NCI-H187 treated with DMSO at 0.1 percent for 48 hours (cell line): ENCODE measurements at places on chromosomes 2 and 18.

DNA sequence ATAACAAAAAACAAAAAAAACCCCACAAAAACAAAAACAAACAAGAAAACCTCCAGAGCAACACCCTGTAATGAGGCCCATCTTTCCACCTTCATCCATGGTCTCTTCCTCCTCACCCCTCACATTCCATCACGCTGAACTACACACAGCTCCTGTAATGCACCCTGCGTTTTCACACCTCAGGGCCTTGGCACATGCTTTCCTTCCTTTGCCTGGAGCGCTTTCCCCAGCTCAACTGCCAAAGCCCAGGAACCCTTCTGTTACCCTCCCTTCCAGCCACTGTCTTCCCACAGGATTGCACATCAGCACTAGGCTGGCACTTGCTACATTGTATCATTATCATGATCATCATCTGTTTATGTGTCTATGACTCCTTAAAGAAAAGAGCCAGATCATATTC, 29.4 kb downstream of the TMEM247 start:
- DNase-seq = no peak

GRCh38 chr2:64186699-64187605, 42.7 kb upstream of the PELI1 start:
- no peak for DNase-seq

- no peak for DNase-seq
Observed at GRCh38 chr18:32668956-32669355, 103.9 kb downstream of the KLHL14 start.

GRCh38 chr18:45343365-45343764, 271.9 kb upstream of the SLC14A2 start:
- no peak for DNase-seq

GRCh38 chr2:233974530-233975071, 57.4 kb downstream of the TRPM8 start:
- no peak for DNase-seq

- no peak for DNase-seq
Observed at GRCh38 chr18:22471546-22472131, 53.9 kb upstream of the CTAGE1 start.

DNA sequence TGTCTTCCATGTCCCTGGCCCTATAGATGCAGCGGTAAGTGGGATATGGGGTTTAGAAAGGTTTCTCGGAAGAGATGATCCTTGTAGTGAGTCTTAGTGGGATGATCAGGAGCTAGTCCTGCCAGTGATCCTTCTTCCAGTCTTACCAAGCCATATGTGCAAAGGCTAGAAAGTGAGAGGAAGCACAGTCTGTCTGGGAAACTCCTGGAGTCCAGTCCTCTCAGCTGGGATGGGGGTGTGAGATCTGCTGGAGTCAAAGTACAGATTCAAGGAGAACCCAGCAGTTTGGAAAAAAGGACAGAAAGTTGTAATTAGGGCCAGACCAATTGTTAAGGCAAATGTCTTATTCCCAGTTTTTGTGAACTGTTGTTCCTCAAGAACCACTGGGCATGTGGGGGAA, 83.3 kb downstream of the LIMS1 start:
- DNase-seq = no peak

DNA sequence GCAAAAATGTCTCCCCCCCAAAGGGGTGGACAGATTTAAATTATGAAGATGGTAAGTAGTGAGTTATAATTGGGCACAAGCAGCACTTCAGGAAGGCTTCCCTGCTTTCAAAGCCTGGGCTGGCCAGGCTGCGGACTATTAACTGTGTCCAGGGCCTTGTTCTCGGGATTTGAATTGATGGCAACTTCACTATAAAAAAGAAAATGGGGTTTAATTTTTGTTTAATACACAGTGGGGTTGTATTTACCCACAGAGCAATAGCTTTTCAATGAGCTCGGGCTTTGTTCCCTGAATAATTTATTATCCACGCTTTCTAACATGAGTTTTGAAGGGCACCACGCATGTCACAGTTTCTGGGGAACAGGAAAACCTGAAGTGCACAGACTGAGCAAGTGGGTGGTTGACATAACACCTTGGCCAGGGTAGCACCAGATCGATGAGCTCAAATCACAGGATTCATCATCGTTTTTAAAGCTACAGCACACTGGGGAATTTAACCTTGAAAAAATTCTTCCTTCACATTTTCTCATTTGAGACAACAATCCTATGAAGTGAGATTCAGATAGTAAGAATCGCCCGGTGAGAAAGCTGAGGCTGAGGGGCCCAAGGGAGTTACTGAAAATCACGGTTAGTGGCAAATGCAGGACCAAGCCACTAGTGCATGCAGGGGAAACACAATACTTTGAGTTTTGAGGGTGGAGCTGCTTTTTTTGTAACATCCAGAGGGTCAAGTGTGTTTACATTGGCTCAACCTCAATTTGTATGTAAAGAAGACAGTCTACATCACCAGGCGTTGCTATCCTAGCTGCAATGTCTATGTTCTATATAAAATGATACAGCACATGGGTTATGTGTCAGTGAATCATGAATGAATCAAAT, 28.9 kb upstream of the LMAN1 start:
- peak; percentile 34 for DNase-seq

- DNase-seq = no peak
Observed at GRCh38 chr18:43115076-43115921, at the start of gene RIT2. Gene RIT2 (minus strand): TSS chr18:43115685.

DNA sequence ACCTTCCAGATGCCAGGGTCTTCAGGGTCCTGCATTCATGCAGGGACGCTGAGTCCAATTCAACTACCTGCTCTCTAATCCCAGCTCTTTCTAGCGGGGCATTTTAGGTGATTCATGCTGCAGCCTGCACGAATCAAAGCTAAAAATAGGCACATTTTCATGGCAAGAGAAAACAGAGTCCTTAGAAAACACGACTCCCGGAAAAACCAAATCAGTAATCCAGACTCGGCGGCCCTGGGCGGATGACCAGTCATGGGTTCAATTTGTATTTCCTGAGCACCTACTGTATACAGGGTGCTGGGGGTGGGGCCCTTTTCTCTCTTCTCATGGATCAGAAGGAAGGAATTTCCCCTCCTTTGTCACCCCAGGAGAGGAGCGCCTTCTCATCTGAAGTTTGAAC, 64.4 kb downstream of the LONRF2 start:
- no peak for DNase-seq

GRCh38 chr18:58552057-58552461, 76.8 kb downstream of the ALPK2 start:
- DNase-seq = no peak

- DNase-seq = no peak
Observed at GRCh38 chr18:28875059-28875458, 698.1 kb upstream of the CDH2 start.

GRCh38 chr18:10391506-10391905, 62.9 kb upstream of the APCDD1 start:
- no peak for DNase-seq

DNA sequence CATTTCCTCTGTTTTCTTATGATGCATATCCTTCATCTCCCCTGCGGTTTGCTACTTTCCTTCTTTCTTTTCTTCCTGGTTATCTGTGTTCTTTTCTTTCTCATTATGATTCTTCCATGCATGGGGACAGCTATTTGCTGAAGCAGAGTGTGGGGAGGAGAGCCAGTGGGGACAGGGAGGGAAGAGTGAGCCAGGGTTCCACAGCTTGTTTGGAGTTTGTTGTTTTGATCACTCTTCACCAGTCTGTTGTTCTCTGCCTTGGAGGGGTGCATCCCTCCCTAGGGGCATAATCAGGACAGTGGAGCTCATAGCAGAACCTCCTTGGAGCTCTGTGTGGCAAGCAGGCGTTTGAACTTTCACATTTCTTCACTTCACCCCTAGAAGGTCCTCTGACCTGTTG, 68.0 kb downstream of the ADAM23 start:
- DNase-seq = no peak

DNA sequence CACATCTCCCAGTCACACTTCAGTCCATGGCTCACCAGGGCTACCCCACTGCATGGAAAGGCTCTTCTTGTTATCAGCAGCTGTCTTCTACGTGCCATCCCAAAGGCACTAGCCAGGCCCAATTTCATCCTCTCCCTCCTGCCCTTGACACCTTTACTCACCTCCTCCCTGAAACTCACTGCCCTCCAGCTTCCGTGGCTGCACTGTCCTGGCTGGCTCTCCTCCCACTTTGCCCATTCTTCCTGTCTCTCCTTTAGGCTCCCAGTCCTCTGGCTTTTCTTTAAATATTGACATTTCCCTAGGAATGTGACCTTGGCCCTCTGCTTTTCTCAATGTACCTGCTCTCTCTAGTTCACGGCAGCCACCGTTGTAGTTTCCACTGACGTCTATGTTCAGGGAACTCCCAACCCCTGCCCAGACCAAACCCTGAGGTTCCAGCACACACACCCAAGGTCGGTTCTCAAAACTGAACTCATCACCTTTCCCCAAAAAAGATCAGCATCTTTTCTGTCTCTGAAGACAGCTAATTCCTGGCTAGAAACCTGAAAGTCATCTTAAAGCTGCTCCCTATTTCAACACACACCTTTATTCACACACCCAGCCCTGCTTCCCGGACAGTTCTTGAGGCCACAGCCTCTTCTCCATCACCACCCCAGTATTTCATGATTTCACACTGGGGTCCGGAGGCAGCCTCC, 36.7 kb downstream of the WDFY1 start:
- DNase-seq = no peak

DNA sequence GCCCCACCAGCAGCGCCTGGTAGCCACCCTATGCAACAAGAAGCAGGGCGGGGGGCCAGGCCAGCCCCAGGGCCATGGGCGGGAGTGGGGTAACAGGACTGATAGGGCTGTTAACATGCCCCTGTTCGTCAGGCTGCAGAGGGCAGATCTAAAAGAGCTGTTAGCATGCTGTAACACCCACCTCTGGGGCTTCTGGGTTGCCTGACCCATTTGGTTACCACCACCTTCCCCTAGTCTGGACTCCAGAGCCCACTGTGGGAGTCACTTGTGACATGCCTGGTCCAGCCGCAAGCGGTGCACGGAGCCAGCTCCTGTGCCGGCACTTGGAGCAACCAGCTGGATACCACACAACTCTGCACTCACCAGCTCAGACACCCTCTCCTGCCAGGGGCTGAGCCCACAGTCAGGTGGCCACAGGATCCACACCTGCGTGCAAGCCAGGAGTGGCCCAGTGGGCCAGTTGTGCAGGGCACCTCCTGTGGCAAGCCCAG, 2.1 kb downstream of the METTL8 start:
- no peak for DNase-seq

GRCh38 chr2:95207111-95207961, at the start of gene ZNF892:
Gene ZNF892 (plus strand): TSS chr2:95207521. CDS start chr2:95207816, 295 bp downstream.
- DNase-seq = peak; percentile 42

DNA sequence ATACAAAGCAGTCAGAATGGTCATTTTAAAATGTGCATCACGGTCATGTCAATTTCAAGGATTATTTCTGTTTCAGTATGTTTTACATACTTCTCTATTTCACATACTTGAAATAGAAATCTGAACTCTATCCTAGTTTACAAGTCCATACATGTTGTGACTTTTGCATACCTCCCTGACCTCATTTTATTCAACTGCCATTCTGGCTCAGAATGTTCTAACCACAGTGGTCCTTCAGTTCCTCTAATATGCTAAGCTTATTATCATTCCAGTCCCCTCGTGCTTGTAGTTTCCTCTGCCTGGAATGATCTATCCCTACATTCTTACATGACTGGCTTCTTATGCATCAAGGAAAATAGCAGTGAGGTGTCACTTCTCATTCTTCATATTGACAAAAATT, 295.6 kb downstream of the KIAA1328 start:
- no peak for DNase-seq

- DNase-seq = no peak
Observed at GRCh38 chr2:172677363-172677762, 58.3 kb upstream of the RAPGEF4 start.

DNA sequence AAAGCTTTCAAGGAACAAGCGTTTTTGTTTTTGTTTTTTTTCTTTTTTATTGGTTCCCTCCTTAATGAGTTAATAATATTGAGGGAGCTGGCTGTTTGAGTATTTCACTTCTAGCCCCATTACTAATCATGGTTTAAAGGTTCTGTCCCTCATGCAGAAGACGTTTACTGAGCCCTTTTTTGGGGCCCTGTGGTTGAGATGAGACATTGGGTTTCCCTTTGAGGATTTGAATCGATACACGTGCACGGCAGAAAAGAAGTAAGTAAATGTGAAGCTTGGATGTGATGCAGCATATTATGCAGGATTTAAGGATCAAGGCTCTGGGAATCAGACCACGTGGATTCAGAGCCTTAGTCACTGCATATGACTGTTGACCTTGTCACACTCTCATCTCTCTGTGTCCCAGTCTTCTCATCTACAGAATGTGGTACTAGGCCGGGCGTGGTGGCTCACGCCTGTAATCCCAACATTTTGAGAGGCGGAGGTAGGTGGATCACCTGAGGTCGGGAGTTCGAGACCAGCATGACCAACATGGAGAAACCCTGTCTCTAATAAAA, 1.0 kb upstream of the CHST10 start:
- no peak for DNase-seq

GRCh38 chr2:125696560-125696959, 959.4 kb upstream of the GYPC start:
- no peak for DNase-seq

DNA sequence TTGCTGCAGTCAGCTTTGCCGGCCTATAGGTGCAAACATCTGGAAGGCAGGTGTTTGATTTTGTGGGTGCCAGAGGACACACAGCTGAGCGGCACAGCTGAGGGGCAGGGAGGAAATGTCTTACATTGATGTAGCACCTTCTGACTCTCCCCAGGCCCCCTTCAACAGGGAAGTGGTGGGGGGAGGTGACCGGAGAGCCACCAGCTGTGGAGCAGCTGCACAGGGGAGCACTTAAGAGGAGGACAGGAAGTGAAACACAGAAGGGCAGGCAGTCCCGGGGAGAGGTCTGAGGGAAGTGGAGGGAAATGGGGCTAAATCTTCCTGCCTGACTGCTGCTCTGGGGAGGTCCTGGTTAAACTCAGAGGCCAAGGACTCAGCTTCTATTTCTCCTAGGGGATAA, 409.1 kb downstream of the TNS1 start:
- no peak for DNase-seq

GRCh38 chr2:38498045-38498481, 104.7 kb downstream of the HNRNPLL start:
- peak; percentile 44 for DNase-seq

DNA sequence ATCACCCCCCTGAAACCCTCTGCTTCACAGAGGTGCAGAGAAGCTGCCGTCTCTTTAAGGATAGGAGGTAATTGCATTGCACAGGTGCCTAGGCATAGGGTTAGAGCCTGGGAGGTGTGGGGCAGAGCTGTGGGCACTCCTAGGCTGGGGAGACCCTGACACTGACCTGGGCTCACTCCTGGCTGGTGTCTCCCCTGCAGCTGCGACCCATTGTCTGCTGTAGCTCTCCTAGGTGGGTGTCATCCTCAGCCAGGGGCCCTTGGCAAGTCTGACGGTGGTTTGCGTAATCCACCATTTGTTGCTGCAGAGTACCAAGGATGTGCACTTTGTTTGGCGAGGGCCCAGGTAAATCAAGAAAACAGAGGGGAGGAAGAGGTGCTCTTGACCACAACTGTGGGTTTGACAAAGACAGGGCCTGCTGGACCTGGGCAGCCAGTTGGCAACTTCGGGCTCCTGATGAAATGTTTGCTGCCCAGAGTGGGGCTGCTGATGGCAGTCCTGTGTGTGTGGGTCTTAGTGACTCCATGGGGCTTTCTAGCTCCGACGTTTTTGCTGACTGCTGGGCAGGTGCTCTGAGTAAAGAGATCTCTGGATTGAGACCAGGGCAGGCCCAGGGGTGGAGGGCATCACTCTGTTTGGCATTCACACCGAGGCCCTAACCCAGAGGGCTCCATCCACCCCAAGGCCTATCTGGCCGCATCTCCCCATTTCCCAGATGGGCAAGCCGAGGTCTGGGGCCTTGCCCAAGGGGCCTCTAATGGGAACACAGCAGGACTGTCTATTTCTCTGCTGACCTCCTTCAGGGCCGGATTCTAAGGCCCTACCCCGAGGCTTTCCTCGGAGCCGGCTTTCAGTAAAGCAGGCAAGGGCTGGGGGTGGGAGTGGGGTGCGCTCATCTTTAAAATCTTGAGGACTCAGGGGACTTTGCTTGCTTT, 67.7 kb downstream of the EDAR start:
- no peak for DNase-seq
